ENCODE measurements at places on chromosomes 5 and 9.

DNA sequence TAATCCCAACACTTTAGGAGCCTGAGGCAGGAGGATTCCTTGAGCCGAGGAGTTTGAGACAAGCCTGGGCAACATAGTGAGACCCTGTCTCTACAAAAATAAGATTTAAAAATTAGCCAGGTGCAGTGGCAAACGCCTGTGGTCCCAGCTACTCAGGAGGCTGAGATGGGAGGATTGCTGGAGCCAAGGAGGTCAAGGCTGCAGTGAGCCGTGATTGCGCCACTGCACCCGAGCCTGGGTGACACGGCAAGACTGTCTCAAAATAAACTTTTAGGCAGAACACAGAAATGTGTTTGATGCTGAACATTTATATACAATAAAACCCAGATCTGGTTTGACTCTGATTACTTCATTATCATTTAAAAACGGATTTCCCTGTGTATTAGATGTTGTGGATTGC lies 4.9 kb downstream of the ENTR1 start:
- DNase-seq = no peak

DNA sequence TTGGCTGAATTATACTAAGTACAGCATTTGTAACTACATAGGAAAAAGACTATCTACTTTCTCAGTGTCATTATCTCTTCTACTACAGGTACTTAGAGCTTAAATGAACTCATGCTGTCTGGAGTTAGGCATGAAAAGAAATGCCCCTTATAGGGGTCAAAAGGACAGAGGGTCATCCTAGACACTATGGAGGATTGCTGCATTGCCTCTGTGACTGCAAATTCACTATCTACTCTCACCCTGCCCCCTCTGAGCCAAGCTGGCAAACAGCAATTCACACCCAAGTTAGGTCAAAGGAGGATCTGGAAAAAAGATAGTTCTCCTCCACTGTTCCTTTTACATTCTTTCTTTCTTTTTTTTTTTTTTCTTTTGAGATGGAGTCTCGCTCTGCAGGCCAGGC lies 36.7 kb downstream of the ANKRD31 start:
- no peak for DNase-seq

- DNase-seq = peak; percentile 15
These were observed 17.3 kb downstream of the TTC33 start for GRCh38 chr5:40738502-40738901.

DNA sequence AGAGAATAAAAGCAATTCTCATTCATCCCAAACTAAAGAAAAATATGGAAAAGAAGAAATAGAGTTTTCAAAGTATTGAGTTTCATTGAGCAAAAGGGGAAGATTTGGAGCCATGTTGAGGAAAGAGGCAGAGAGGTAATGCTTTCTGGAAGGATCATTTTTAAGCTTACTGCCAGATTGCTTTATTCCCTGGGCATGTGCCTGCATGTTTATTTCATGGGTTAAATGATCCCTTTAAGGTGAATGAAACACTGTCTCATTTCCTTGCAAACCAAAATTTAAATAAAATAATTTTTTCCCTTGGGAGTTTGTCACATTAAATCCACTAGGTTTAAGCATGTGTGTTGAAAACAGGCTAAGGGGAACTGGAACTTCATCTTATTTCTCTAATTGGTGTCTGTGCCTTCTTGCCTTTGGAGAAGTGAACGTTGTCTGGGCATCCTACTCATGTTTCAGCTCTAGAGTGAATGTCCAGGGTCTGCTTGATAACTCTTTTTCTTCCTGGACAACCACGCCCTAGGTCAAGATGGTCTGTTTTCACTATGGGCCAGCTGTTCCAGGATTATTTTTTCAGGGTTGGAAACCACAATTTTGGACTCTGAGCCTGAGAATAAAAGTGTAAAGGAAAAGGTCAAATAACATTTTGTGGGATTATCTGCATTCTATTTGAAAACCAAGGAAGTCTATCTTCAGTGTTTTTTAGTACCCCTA lies 114.1 kb upstream of the ELL2 start:
- no peak for DNase-seq

DNA sequence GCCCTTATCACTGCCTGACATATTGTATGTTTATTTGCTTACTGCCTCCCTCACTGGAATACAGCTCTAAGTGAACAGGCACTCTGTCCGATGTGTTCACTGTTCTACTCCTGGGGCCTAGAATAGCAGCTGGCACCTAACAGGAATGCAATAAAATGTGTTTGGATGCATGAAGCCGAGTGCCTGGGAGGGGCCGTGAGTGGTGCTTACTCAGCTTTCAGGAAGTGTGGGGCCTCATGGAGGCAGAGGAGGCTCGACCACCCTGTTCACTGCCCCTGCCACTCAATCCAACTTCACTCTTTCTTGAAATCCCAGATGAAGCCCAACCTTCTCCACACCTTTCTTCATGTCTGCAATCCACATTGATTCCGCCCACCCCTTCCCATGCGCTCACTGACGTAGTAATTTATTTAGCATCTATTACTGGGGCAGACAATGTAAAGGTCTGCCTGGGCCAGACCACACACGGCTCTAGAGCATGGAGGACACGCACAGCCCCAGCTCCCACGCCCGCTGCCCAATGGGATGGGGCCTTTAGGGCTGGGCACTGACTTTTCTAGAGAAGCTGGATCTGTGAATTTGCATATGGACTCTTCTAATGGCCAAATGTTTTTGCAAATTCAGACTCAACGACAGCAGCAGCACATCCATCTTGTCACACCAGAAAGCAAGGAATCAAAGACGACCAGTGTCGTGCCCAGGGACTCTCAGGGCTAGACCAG lies 21.3 kb downstream of the TBC1D9B start:
- no peak for DNase-seq

- DNase-seq = no peak
These were observed 57.2 kb upstream of the IER5L start for GRCh38 chr9:129235041-129235930.

DNA sequence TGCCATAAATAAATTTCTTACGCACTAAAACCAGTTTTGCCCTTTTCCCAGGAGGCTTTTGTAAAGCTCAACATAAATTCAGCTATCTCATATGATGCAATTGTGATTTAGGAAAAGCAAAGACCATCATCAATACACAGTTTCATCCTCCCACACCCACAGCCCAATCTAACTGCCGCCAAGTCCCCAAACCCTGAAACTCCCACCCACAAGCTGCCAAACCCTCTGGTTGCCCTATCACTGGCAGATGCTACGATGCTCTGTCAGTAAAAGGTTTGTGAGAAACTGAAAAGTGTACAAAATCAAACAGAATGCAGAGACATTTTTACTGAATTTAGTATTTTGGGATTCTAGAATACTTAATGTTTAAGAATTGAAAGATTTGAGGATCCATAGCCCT lies 42.8 kb upstream of the NR4A3 start:
- no peak for DNase-seq

GRCh38 chr5:114192108-114192507 lies 169.8 kb upstream of the KCNN2 start:
- DNase-seq = peak; percentile 30

DNA sequence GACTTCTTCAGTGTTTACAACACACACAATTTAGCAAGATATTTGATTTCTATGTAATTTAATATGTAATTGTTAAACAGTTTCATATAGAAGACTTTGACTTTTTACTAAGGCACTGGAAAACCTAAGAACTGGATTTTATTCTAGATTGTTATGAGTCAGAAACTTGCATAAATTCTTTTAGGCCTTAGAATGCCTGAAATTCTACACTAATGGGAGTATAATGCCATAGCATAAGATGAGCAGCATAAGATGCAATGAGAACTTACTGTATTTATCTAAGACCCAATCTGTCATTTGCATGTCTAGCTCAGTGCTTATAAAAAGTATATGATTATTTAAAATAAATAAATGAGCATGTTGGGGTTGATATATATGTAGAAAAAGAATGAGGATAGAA lies 285.2 kb downstream of the CDH12 start:
- DNase-seq = no peak

GRCh38 chr5:35182910-35183535 lies 47.3 kb downstream of the PRLR start:
- peak; percentile 63 for DNase-seq

- DNase-seq = no peak
These were observed 12.5 kb downstream of the KCNT1 start for GRCh38 chr9:135714242-135715055.

GRCh38 chr5:84438456-84438855 lies 53.8 kb upstream of the EDIL3 start:
- no peak for DNase-seq

DNA sequence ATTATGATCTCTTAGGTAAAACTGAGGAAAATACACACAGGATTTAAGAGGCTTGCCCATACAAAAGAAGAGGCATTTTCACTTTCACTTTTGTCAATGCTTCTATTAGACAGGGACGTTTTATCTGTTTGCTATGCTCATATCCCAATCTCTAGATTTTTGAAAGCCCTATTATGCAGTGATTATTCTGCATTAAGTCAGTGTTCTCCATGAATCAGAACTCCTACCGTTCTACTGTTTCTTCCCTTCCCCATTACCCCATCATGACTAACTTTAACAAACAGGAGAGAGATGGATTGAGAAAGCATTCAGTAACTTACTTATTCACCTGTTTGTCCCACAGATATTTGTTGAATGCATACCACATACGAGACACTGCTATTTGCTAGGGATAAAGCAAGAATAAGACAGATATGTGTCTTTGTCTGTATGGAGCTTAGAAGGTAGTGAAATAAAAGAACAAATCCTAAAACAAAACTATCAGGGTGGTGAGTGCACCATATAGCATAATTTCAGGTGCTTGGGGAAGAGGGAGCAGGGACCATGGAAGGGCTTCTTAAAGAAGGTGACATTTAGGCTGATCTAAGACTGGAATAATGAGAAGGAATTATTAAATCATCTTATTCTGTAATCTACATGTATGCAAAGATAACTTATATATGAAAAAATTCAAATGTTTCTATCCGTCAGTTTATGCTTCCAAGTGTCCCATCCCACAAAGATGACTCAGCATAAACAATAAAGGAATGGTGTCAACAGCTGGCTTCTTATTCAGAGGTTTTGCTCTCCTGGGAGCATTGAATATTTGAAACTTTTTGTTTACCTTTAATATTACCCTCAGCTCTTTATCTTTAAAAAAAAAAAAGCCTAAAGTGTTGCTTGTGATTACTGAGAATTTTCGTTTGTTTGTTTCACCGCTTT lies 328.1 kb downstream of the HINT1 start:
- DNase-seq = peak; percentile 3

- peak; percentile 57 for DNase-seq
These were observed 412.2 kb upstream of the CDH9 start for GRCh38 chr5:27450607-27451006.

GRCh38 chr9:100131216-100131615 lies 32.2 kb downstream of the INVS start:
- no peak for DNase-seq

DNA sequence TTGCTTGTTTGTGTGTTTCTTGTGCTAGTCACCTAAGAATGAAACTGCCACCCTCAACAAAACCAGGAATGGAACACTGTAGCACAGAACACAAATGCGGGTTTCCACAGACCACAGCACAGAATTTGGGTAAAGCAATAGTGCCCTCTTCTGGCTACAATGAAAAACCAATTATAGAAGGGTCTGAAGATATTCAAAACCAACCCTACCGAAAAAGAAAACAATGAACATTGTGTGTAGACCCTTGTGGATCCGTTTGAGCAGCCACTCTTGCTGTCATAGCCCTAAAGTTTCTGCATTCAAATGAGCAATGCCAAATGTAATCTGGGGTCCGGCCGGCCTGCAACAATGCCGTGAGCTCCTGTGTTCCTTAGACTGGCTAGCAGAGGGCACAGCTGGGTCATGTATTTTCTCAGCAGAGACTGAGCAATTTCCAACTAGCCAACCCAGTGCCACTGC lies 8.3 kb upstream of the ENC1 start:
- DNase-seq = peak; percentile 61

DNA sequence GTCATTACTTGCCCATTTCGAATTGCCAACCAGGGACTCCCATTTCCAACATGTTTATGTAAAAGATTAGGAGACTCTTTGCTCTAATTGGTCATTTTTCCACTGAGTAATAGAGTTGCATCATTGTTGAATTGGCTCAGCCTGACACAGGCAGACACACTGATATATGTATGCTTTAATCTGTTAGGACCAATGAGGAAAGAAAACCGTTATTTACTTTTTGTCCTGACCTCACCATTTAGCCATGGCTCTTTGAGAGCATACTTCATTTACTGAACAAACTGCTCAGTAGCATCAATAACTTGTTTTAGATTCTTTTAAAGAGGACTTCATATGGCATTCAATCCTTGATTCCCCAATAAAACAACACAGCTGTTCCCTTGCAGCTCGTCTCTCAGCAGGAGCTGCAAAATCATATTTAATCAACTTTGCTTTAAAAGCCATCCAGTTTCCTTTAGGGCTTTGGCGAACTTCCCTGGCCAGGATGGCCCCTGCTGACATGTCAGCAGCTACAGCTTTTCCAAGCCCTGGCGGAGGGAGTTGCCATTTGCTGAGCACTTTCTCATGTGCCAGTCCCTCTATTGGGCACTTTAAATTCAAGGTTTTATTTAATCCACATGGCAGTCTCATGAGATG lies 251.5 kb upstream of the TNC start:
- peak; percentile 79 for DNase-seq

DNA sequence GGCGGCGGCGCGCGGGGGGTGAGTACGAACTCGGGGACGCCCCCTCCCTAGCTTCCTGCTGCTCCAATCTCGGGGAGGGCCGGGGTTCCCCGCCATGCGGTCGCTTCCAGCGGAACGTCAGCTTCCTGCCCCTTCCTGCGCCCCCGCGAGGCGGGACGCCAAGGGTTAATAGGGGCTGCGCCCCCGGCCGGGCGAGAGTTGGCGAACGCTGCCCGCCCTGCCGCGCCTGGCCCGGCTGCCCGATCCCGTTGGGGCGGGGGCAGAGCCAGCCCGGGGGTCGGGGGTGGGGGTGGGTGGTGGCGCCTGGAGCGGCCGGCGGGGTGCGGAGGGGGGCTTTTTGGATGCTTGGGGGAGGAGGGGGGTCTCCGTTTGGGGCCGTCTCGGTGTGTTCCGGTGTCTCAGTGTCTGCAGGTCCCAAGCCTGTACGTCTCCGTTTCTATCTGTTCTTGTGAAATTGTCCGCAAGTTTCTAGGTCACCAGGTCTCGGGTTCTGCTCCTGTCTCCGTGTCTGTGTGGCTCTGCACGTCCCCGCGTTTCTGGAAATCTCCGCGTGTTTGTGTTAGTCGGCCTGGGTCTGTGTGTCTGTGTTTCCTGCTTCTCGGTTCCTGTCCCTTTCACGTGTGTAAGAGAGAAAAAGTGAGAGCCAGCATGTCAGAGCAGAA lies 789 bp downstream of the COL27A1 start:
- DNase-seq = no peak

DNA sequence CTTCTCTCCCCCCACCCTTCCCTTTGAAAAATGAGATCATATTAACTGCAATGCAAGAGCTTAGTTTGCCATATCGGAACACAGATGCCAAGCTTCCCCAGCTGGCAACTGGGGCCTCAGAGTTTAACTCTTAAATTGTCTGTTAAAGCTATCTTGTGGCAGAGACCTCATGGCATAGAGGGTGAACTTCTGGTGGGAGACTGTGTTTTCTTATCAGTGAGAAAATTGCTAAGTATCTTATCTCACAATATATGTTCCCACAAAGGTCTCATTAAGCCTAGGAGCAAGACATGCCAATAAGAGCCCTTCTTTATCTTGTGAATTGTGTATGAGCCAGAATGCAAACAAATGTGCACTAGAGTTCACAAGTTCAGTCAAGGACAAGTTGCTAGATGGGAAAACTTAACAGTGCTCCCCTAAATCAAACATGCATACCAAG lies 12.3 kb downstream of the NFIB start:
- no peak for DNase-seq

GRCh38 chr9:75019022-75019421 lies 9.1 kb downstream of the CARNMT1 start:
- no peak for DNase-seq

GRCh38 chr9:121050128-121050988 lies at the start of gene C5:
Gene C5 (minus strand): TSS chr9:121050275. CDS start chr9:121050246, 29 bp downstream.
- no peak for DNase-seq

GRCh38 chr5:131983244-131983771 lies 28.1 kb downstream of the ACSL6 start:
- peak; percentile 36 for DNase-seq

Data from RPMI7951 (cell line).